NCI-H1417 (cell line): ENCODE measurements at places on chromosomes 13 and 19.

GRCh38 chr19:35084509-35084762 lies 31.2 kb upstream of the FXYD3 start:
- no peak for DNase-seq

DNA sequence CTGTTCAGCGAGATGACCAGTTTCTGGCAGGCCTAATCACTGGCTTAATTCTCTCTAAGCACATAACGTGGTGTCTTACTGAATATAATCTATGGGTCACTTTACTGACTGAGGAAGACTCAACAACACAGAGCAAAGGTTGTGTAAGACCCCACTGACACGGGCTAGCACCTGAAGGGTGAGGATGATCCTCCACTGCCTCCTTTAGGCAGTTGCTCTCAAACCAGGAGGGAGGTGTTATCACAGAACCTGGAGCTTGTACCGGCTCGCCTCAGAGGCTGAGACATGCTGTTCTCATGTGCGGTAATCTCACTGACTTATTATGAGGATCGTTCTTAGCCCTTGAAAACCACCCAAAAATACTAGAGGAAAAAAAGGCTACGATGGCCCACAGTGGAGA lies 28.3 kb downstream of the RCBTB2 start:
- no peak for DNase-seq

DNA sequence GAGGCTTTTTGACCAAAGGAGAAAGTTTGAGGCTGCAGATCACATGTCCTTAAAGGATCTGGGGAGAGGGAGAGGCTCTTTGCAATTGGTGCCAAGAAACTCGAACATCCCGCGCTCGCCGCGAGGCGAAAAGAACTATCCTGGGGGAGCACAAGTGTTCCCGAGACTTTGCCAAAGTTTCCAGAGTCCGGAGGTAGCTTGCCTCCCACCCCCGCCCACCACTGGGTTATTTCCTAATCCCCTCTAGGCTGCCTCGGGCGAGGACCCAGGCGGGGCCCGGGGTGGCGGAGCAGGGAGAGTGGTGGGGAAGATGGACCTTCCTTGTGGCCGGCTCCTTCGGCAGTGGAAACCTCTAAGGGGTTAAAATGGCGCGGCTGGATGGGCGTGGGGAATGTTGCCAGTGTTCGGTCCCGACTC lies 114.5 kb downstream of the KCNRG start:
- DNase-seq: no peak

DNA sequence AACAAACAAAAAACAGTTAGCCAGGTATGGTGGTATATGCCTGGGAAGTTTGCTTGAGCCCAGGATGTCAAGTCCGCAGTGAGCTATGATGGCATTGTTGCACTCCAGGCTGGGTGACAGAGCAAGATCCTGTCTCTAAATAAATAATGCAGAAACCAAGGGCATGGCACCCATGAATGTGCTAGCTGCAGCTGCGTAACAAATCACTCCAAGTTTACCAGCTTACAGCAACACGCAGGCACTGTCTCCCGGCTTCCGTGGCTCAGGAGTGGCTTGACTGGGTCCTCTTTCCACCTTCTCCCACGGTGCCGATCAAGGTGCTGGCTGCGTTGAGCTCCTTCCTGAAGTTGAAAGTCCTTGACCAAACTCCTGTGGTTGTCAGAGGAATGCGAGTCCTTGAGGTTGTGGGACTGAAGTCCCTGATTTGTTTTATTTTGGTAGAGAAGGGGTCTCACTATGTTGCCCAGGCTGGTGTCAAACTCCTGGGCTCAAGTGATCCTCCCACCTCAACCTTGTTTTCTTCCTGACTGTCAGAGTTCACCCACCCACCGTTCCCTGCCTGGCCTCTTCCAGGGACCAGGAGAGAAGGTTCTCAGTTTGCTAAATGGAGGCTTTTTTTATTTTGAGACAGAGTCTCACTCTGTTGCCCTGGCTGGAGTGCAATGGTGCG lies 13.2 kb upstream of the ONECUT3 start:
- no peak for DNase-seq

GRCh38 chr13:40254394-40254793 lies 412.0 kb downstream of the FOXO1 start:
- no peak for DNase-seq

- DNase-seq: no peak
These were observed 14.7 kb downstream of the ANKRD24 start for GRCh38 chr19:4197228-4197624.

DNA sequence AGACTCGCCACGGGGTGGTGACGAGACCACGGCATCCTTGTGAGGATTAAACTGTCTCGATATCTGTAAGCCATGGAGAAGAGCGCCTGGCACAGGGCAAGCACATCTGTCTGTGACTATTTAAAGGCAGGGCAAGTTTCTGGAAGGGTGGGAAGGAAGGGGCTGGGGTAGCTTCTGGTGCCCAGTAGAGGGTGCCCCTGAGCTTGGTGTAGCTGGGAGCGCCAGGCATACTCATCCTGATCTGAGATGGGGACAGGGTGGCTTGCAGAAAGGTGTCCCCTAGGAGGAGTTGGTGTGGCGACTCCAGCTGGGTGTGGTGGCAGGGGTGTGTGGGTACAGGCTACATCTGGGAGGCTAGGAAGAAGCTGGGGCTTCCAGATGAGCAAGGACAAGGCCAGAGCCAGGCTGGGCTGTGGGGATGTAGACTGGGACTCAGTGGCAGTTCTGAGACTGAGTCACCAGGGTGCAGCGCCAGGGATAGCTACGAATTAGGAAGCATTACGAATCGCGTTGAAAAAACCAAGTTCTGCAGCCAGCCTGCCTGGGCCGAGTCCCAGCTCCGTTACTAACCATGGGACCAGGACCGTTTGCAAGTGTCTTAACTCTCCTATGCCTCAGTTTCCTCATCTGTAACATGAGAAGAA lies 23.1 kb upstream of the ASPDH start:
- no peak for DNase-seq

GRCh38 chr13:76038920-76039716 lies 403.0 kb downstream of the LMO7 start:
- DNase-seq: no peak

- DNase-seq: no peak
These were observed 197.0 kb downstream of the COL4A1 start for GRCh38 chr13:110109910-110110309.

- no peak for DNase-seq
These were observed 1509.9 kb downstream of the SLITRK5 start for GRCh38 chr13:89181041-89181440.

GRCh38 chr19:17530586-17530985 lies 19.1 kb downstream of the PGLS start:
- peak; percentile 92 for DNase-seq

GRCh38 chr13:95298971-95299621 lies 2.2 kb downstream of the ABCC4 start:
- DNase-seq: no peak

DNA sequence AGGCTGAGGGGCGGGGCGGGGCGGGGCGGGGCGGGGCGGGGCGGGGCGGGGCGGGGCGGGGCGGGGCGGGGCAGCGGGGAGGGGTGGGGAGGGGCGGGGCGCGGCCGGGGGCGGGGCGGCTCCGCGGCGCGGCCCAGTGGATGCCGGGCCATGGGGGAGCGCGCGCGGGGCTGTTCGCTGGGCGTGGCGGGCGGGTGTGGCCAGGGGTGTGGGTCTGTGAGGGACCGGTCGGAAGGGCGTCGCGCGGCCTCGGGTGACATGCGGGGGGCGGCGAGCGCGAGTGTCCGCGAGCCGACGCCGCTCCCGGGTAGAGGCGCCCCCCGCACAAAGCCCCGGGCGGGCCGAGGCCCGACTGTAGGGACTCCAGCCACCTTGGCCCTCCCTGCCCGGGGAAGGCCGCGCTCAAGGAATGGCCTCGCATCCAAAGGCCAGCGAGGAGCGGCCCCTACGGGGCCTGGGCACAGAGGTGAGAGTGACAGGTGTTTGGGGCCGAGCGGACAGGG lies at the start of gene ZFP28:
Gene ZFP28, plus strand, starts transcription at position 188 of the 503 bp plus-strand sequence. Its CDS starts 71 bp downstream, at position 259.
- DNase-seq: peak; percentile 86

GRCh38 chr19:58555369-58555885 lies 522 bp upstream of the CHMP2A start:
- DNase-seq: no peak

DNA sequence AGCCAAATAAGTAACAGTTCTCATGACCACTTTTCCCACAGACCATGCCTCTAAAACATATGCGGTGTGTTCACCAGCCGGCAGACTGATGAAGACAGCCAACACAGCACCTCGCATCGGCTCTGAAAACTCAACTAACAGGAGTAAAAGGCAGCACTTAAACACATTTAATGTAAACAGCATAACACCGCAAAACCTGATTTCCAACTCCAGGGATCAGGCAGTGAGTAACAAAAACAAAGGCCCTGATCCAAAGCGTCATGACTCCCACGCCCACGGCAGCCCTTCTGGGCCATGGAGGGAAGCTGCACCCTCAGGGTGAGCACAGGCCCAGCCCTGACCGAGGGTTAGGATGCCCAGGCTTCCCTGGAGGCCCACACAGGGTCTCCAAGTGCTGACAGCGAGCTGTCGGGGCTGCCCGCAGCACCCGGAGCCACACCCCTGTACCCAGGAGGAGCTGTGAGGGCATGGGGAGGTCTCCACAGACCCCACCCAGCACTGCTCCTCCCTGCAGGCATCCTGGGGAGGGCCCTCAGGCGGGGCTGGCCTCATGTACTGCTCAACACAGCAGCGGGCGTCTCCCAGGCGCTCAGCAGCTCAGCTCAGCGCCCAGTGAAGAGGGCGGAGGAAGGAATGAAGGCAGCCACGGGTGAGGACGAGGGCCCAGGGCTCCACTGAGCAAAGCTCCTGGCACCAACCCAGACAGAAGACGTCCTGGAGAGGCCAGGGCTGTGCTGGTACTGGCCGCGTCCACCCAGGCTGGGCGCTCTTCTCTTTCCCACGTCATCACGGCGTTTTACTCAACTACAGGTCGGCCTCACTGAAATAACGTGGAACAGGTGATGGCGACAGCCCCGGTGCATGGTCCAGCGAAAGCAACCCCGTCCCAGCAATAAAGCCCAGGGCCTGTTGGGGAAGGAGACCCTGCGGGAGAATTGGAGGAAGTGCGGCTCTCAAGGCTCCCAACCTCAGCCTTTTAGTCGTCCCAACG lies 53.7 kb downstream of the RASA3 start:
- peak; percentile 75 for DNase-seq

DNA sequence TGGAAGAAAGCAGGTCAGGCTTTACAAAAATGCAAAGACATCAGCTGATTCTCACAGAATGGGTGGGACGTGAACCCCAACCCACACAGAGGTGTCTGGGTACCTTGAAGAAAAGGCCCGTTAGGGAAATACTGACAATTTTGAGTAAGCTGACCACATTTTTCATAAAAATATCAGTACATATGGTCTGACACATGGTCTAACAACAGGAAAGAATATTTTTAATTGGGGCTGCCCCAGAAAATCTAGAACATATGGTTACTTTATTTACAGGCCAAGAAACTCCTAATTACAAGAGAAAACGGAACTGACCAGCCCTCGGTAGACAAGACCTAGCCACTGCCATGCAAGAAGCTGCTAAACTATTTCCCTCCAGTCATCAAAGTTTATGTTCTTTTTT lies 48.7 kb upstream of the ITM2B start:
- no peak for DNase-seq

GRCh38 chr13:22081430-22081829 lies 410.6 kb downstream of the FGF9 start:
- DNase-seq: no peak

- no peak for DNase-seq
These were observed 23.0 kb upstream of the TFDP1 start for GRCh38 chr13:113561417-113562084.

DNA sequence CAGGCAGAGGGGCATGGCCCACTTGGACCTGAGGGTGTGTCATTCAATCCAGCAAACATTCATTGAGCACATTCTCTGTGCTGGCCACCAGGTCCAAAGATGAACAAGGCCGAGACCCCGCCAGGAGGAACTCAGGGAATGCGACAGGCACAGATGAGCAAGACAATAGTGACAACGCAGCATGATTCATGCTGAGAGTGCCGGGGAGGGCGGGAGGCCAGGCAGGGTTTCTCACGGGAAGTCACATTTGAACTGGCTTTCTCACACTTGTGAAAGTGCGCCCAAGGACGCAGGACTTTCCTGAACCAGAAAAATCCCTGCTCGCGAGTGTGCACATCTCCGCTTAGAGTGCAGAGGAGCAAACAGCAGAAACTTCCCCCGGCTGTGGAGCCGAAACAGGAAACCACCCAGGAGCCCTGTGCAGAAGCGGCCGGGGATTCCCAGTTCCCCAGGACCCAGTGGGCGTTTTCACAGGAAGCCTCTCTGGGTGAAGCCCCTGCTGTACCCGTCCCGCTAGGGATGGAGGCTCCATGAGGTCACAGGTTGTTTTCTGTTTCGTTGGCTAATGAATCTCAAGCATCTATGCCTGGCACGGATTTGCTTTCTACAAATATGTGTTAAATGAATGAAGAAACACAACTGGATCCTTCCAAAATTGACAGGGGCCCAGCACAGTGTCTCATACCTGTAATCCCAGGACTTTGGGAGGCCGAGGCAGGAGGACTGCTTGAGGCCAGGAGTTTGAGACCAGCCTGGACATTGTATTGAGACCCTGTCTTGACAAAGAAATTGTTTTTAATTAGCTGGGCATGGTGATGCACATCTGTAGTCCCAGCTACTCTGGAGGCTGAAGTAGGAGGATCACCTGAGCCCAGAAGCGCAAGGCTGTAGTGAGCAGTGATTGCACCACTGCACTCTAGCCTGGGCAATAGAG lies 68.4 kb upstream of the TM9SF2 start:
- no peak for DNase-seq

DNA sequence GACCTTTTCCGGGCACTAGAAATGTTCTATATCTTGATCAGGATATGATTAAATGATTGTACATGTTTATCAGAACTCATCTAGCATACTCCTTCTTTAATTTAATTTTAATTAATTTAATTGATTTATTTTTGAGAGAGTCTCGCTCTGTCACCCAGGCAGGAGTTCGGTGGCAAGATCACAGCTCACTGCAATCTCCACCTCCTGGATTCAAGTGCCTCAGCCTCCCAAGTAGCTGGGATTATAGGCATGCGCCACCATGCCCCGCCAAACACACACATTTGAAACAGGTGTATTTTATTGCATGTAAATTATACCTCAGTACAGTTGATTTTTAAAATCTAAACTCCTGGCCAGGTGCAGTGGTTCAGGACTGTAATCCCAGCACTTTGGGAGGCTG lies 17.4 kb upstream of the BCL3 start:
- no peak for DNase-seq

DNA sequence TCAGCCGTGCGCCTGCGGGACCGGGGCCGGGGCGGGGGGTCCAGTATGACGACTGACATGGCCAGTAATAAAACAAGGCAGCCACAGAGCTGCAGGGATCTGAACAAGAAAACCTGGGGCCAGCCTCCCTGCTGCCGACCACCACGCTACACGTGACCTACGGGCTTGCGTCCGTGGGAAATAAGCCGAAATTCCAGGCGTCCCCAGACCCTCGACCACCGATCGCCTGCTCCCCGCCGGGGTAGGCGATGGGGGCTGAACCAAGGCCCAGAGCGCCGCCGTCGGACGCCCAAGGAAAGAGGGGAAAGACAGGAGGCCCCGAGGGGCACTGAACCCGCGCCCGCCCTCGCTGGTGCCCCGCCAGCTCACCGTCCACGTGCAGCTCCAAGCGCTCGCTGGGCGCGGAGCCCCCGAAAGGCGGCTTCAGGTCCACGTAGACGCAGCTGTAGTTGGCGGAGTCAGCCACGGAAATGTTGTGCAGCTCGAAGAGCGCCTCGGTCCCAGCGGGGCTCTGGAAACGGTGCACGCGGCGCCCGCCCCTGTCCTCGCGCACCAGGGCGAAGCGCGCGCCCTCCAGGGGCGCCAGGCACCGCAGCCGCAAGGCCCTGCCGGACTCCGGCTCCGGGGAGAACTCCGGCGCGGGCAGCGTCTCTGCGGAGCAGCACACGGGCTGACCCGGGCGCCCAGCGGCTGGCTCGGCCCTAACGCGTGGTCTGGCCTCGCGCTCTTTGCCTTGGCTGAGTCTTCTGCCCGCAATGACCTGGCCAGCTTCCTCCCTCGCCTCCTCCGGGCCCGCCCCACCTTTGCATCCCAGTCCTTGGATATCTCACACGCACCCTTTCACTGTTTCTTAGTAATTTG lies 3.1 kb downstream of the A1BG start:
- DNase-seq: no peak
